ENCODE measurements at places on chromosomes 3 and 15.
A peak's percentile ranks its signal among the peaks of the same experiment; 100 is the strongest.

DNA sequence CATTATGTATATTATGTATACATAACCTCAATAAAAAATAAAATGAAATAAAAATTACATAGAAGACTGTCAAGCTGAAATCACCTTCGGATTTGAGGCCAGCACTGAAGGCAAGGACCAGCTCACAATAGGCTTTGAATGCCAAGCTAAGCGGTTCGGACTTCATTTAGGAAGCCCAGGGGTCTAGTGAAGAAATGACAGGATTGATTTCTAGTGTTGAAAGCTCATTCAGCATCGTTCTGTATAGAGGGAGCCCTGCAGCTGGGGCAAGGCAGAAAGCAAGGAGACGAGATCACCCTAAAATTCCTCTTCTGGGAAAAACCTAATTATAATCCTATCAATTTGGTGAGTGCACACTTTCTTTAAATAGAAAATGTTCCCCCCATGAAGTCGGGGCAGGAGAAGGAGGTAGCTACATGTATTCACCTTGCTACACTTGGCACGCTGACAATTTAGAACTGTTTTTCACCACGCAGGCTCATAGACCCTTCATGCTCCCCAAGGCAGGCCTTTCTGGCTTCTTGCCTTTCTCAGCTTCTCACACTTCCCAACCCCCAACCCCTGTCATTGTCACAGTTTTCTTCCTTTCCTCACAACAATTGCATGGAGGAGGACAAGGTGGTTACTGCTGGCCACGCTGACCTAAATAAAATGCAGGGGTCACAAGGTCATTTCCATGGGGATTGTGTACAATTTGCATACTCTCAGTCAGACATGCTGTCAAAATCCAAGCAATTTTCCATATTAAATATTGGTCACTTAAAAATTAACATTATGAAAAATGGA, 44.4 kb upstream of the SSR3 start:
- no peak for DNase-seq

GRCh38 chr3:127221037-127221436, 28.1 kb downstream of the PRR23E start:
- DNase-seq: no peak

GRCh38 chr15:90648137-90649070, 68.7 kb upstream of the BLM start:
- peak; percentile 97 for DNase-seq

GRCh38 chr3:76651784-76652183, 388.1 kb upstream of the ROBO2 start:
- no peak for DNase-seq

DNA sequence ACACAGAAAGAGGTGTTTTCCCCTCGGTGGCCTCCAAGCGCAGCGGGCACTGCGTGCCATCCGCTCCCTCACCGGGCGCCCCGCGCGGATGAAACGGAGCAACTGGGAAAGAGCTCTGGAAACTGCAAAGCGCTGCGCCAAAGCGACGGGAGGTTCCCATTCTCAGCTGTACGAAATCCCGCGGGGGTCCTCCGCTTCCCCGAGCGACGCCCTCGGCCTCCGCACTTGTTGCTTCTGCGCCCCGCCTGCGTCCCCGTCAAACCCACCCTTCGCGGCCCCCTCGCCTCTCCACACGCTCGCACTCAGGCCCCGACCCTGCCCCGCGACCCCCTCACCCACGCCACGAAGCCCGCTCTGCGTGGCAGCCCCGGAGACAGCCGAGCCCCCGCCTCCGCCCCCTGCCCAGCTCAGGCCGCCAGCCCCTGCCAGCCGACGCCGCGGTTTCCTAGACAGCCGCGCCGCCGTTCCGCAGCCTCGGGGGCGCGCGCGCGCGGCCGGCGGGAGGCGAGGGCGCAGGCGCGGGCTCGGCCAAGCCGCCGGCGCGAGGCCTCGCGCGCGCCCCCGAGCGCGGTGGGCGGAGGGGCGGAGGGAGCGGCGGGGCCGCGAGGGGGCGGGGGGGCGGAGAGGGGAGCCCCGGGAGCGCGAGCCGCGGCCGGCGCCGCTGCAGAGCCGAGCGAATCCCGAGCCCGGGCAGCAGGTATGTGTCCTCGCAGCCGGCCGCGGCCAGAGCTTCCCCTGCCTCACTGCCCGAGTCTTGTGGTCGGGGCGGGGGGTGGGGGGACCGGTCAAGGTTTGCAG, at the start of gene TMEM266:
TMEM266 (plus strand) TSS at position 666 of the 798 bp plus-strand sequence. CDS start 74,279 bp downstream, outside the sequence.
- no peak for DNase-seq

- DNase-seq: no peak
Observed at GRCh38 chr15:65389226-65389625, 11.4 kb upstream of the IGDCC3 start.

GRCh38 chr3:57559526-57559925, 3.5 kb downstream of the PDE12 start:
- no peak for DNase-seq
